ENCODE measurements at places on chromosomes 3 and 15.

GRCh38 chr15:65996901-65997300, 127.6 kb downstream of the RAB11A start:
- DNase-seq, result no peak

DNA sequence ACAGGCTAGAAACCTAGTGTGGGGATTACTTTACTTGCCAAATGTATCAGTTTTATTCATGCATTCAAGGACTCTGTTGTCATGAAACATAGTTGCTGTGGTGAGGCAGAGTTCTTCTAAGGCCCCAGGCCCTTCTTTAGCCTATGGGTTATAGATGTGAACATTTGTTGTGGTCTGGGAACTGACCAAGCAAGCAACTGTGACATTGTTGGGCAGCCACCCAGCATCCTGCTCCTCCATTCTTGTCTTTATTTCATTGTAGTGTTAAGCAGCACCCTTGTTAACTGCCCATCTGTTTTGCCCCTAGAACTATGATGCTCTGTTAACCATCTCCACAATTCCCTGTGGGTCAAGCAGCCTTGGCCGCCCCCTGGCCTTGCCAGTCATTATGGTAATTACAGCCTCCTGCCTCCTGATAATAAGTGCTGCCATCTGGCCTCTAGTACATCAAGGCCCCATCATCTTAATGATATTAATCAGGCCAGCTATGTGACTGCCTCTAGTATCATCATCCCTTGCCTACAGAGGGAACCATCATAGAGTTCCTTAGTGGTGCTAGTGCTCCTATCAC, 12.2 kb upstream of the IFT57 start:
- no peak for DNase-seq

DNA sequence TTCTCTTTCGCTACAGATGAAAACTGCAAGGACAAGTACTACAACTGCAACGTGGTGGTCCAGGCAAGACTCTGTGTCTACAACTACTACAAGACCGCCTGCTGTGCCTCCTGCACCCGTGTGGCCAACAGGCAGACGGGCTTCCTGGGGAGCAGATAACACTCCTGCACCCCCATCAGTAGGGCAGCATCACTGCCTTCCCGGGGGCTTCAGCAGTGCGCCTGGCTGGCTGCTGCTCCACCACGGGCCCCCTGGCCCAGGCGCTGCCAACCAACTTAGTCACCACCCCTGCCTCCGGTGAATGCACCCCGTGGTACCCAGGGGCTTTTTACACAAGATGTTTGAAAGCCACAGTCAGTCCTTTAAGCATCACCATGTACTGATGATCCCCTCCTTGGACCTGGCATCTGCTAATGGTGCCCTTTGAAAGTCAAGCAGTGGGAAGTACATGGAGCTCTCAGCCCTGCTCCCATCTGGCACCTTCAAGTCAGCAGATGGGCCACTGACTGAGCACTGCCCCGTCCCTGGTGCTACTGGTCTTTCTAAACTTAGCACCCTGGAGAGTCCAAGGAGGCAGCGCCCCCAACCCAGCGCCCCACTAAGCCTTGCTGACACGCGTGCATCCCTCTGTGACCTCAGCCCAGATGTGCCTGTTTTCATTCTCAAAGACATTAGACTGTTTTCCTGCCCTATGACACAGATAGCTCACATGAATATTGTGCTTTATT, 33.0 kb upstream of the NR2E3 start:
- no peak for DNase-seq

DNA sequence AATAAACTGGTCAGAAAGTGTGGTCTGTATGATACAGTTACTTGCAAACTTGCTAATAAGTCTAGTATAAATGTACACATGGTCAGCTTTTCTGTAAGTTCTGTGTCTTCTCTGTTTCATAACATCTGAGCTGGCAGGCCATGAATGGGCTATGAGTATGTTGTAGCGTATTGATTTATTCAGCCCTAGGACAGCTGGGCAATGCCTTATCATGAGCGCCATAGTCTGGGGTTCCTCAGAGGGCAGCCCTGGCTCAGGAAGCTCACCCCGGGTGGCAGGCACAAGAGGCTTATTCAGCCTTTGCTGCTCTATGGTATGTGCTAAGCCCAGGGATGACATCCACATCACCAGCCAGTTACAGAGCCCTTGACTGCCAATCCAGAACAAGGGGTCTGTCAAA, 50.7 kb upstream of the CCR2 start:
- no peak for DNase-seq

DNA sequence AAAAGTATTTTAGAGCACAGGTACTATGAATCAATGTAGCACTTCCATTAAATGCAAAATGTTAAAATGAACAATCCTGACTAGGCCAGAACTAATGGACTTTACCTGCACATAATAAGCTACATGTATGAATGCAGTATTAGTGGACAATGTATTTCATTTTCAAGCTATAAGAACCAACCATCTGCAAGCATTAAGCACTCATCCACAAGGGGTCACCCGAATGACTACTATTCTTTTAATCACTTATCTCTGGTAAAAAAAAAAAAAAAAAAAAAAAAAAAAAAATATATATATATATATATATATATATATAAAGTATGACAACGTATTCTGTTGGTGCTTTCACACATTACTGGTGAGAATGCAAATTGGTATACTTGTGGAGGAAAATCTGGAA, 7.2 kb downstream of the HERC1 start:
- no peak for DNase-seq

- DNase-seq, result no peak
These were observed 16.7 kb upstream of the TBC1D21 start for GRCh38 chr15:73856458-73857192.

- DNase-seq, result no peak
These were observed 96.6 kb downstream of the SEMA6D start for GRCh38 chr15:47813748-47814384.

Measured in right hindlimb (tissue), 1 donor.